ENCODE measurements at places on chromosomes 7 and 10.

- DNase-seq = no peak
These were observed 872.3 kb upstream of the PHF14 start for GRCh38 chr7:10101351-10101750.

GRCh38 chr10:50585921-50586739 is 37.6 kb downstream of the SGMS1 start:
- peak; percentile 40 for DNase-seq

DNA sequence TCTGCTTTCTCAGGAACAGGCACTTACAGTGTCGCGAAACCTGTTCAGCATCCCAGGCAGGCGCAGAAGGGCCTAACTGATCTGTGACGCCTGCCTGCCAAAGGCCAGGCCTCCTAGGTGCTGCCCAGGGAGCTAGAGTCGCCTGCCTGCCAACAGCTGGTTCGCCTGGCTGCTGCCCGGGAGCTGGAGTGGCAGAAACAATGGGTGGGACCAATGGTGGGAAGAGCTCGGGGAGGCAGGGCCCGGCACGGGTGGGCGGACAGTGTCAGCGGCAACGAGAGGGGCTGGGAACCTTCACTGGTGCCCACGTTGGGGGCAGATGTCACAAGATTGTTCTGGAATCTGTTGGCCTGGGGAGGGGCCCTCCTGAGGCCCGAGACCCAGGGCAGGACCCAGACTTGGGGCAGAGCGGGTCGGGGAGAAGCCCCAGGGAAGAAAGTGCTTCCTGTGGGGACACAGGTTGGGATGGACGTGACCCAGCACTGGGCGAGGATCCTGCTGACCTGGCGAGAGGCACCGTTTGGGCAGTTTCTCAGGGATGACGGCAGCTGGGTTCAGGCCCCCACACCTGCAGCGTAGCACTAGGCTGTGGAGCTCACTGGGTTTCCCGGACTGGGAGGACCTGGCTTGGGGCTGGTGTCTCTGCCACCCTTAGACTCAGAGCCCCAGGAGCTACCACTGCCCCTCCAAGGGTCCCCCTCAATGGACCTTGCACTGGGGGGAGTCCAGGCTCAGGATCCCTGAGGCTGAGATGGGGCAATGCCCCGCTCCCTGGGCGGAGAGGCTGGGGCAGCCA is 181.8 kb downstream of the ELFN1 start:
- no peak for DNase-seq

GRCh38 chr10:86785037-86785436 is 28.6 kb downstream of the BMPR1A start:
- DNase-seq = no peak

DNA sequence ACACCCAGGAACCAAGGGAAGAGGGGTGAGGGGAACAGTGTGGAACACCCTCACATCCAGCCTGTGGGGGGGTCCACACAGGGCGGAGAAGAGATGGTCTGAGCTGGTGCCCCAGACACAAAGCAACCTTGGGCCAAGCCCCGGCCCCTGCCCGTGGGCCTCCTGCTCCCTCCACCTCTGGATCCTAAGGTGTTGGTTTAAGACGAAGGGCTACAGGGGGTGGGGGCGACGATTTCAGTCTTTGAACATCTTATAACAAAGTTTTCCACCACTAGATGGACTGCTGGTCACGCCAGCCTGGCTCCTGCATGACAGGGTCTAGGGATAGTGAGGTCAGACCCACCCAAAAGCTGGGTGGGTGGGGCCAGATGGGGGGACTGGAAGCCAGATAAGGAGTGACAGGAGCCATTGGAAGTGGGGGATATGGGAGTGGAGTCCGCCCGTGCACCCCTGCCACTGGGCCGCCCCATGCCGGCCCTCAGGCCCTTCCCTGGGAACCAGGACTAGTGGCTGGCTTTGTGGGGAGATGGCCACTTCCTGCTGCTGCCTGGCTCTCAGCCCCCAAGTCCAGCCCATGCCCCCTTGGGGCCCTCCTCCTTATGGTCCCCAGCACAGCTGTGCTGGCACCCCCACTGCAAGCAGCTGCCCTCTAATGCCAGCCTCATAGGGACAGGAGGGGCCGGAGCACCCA is 98.4 kb downstream of the RGS10 start:
- DNase-seq = no peak

- no peak for DNase-seq
These were observed 138.0 kb upstream of the YAE1 start for GRCh38 chr7:39428221-39428620.

DNA sequence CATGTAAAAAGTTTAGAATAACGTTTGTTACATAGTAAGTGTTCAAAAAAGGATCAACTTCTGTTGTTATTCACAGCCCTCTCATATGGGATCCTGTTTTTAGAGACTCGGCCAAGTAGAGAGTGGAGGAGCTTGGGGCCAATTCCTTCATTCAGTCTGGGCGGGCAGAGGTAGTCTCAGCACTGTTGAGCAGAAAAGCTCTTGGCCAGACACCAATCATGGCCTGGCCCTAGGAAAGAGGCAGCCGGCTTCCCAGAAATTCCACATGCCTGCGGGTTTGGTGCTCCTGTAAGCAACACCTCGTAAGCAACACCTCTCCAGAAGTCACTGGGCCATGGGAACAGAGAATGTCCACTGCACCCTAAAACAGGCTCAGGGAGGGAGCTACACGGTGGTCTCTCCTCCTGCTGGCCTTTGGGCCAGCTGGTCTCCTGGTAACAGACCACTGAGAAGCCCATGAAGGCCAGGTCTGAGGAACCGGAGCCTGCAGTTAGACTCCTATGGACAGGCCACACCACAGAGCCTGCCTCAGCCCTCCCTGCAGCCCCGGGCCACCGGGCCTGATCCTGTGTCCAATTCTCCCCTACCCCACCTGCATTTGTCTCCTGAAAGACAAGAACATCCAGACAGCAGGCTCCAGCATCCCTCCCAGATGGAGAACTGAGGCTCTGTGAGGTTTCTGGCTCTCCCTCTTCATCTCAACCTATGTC is 149.1 kb downstream of the GRID1 start:
- DNase-seq = no peak

DNA sequence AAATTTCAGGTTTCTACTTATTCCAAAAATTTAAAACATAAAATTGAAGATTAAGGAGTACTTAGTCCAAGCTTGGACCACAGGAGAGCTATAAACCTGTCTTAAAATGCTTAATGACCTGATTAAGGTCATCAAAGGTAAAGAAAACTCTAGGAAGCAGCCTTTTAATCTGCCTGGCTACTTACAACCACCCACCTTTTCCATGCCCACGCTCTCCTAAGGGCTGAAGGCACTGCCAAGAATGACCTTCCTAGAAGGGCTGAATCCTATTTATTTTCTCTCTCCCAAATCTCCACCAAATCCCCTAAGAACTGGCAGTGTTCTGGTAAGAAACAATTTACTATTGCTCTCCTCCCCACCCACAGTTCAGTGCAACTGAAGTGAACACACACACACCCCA is 6.8 kb downstream of the MPP7 start:
- no peak for DNase-seq

DNA sequence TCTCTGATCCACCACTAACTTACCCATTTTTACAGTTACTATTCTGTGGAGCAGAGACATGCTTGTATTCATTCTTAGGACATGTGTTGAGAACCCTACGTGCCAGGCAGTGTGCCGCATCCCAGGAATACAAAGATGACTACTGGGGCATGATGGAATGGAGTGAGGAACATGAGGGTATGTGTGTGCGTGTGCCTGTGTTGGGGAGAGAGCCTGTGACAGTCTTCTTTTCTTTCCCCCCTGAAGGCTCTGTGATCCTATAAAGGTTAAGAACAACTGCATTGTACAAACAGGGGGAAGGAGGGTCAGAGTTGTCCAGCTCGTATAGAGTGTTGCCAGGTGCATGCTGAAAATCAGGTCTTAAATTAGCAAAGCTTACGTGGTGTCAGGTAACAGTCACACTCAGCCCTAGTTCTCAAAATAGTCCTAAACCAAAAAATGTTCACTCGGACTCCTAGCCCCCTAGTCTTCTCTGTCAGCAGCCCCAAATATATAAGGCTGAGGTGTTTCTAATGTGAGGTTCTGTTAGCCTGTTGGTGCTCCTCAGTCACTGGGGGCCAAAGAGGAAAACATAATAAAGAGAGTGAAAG is 161.9 kb downstream of the CELF2 start:
- DNase-seq = no peak

DNA sequence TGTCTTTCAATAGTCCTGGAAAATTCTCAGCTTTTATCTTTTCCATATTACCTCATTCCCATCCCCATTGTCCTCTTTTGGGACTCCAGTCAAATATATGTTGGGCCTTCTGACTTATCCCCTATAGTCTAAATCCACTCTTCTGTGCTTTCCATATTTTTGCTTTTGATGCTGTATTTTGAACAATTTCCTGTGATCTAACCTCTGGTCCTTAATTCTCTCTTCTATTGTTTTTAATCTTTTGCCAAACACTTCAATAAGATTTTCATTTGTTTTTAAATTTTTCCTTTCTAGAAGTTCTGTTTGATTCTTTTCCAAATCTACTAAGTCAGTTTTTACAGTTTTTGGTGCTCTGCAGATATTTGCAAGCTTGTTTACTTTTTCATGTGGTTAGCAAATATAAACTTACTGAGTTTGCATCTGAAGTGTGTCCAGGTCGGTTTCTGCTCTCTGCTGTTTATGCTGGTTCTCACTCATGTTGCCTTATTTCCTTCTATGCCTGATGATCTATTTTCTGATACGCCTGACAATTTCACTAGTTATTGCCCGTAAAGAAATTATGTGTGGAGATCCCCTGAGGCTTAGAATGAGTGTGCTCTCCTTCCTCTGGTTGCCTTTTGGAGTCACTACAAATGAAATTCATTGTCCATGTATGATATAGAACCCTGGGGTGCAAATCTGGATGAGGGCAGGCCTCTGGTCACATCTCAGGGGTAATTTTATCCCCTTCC is 110.4 kb downstream of the RBM20 start:
- DNase-seq = no peak

GRCh38 chr10:67839951-67840350 is 2.0 kb upstream of the DNAJC12 start:
- DNase-seq = no peak

DNA sequence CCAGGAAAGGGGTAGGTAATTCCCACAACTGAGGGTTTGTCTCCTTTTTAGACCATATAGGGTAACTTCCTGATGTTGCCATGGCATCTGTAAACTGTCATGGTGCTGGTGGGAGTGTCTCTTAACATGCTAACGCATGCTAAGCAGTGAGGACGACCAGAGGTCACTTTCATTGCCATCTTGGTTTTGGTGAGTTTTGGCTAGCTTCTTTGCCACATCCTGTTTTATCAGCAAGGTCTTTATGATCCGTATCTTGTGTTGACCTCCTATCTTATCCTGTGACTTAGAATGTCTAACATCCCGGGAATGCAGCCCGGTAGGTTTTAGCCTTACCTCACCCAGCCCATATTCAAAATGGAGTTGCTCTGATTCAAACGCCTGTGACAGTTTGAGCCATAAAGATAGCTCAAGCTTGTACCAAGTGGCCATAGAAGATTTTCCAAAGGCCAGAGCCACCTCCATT is 176.0 kb upstream of the NAMPT start:
- no peak for DNase-seq

GRCh38 chr10:83078160-83078559 is 1061.1 kb upstream of the GHITM start:
- DNase-seq = no peak

GRCh38 chr10:111267673-111268072 is 190.8 kb downstream of the ADRA2A start:
- no peak for DNase-seq

GRCh38 chr10:95601116-95601719 is 40.0 kb upstream of the SORBS1 start:
- peak; percentile 51 for DNase-seq

DNA sequence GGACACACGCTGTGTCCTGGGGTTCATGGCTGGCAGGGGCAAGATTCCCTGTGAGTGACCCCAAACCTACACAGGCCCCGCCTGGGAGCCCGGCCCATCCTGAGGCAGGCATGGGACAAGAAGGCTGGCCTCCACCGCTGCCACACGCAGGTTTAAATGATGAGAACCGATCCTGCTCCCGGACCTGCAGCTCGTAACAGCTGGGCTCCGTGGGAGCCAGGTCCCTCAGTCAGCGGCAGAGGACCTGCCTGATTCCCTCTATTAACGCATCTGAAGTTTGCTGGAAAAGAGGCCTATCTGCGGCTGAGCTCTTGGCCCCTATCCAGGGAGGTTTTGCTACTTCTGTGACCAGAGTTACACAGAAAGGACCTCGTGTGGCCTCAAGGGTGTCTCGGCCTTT is 112.3 kb downstream of the VIPR2 start:
- DNase-seq = no peak

GRCh38 chr7:30460246-30460633 is 18.3 kb downstream of the NOD1 start:
- DNase-seq = no peak

DNA sequence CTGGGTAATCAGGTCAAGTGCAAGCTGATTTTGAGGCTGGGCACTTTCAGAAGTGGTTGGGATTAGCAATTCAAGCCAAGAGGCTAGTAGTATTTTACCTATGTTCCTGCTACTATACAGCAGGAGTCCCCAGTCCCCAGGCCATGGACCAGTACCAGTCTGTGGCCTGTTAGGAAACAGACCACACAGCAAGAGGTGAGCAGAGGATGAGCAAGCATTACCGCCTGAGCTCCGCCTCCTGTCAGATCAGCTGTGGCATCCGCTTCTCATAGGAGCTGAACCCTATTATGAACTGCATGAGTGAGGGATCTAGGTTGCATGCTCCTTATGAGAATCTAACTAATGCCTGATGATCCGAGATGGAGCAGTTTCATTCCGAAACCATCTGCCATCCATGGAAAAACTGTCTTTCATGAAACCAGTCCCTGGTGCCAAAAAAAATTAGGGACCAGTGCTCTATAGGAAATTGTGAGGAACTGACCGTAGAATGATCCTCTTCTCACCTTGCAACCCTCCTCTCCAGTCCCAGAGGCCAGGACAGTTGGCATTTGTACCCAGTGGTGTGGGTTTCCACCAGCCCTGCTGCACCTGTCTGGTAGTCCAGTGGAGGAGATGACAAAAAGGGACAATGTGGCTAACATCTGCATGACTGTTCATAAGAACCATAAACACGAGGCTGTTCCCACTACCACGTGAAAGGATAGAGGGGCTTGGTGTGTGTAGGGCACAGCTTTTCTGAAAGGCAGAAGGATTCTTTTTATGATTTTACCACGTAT is 172.5 kb downstream of the KIAA1217 start:
- DNase-seq = no peak

- DNase-seq = no peak
These were observed 97.6 kb downstream of the PRPF18 start for GRCh38 chr10:13684252-13684791.

- DNase-seq = no peak
These were observed 91.8 kb downstream of the TRRAP start for GRCh38 chr7:98970016-98970615.

GRCh38 chr7:112185005-112185834 is 21.0 kb downstream of the DOCK4 start:
- DNase-seq = no peak

DNA sequence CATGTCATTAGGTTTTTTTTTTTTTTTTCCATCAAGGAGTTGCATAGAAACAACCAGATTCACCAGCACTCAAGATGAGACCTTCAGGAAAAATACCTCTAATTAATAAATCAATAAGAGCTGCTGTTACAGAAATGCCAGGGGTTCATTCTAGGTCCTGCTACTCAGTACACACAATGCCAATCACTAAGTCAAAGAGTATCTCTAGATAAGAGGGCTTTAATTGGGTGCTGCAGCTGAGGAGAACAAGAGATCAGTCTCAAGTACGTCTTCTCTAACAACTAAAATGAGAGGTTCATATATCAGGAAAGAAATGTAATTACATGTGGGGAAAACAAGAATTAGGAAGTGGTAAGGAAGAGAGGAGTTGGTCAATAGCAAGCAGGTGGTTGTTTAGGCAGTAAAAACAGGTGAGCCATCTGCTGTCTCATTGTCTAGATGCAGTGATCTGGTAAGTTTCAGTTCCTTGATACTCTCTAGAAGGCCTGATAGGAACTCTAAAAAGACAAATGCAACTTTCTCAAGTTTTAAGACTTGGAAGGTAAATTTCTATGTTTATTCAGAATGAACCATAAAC is 272.9 kb upstream of the ZWINT start:
- no peak for DNase-seq
